ENCODE measurements at places on chromosomes 12 and 14. TPM values are rescaled to one million over a fixed set of nuclear protein-coding genes. Genes with fewer than 3 reads are reported as not detected.

SERPINA9 gene
- total RNA-seq, result not detected

PTPRO gene
- total RNA-seq, result 3.9 TPM

- no peak for DNase-seq
Observed at GRCh38 chr12:5907807-5908206, 37.3 kb downstream of the ANO2 start.

- no peak for DNase-seq
Observed at GRCh38 chr14:94381149-94382030, 7.0 kb downstream of the SERPINA1 start.

GRCh38 chr12:91332302-91332701, 149.7 kb upstream of the DCN start:
- DNase-seq, result no peak

GRCh38 chr12:128903236-128903635, 50.0 kb downstream of the GLT1D1 start:
- no peak for DNase-seq

GRCh38 chr14:69328765-69329164, 68.8 kb downstream of the GALNT16 start:
- peak; percentile 25 for DNase-seq

HSPA2 gene
- total RNA-seq, result 1.7 TPM

CARMIL3 gene
- 0.60 TPM for total RNA-seq

SYNDIG1L gene
- total RNA-seq, result not detected

DNA sequence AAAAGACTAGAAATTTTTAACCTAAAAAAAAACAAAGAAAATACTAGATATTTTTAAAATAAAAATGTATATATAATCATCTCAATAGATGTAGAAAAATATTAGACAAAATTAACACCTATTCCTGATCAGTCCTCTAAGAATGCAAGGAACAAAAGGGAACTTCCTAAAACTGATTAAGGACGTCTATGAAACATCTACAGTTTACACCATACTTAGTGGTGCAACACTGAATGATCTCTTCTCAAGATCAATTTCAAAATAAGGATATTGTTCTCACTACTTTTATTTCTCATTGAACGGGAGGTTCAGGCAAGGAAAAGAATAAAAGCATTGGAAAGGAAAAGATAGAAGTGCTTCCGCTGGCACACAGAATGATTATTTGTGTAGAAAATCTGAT, 16.0 kb downstream of the OLR1 start:
- DNase-seq, result no peak

WASHC3 gene
- 33.0 TPM for total RNA-seq

DNA sequence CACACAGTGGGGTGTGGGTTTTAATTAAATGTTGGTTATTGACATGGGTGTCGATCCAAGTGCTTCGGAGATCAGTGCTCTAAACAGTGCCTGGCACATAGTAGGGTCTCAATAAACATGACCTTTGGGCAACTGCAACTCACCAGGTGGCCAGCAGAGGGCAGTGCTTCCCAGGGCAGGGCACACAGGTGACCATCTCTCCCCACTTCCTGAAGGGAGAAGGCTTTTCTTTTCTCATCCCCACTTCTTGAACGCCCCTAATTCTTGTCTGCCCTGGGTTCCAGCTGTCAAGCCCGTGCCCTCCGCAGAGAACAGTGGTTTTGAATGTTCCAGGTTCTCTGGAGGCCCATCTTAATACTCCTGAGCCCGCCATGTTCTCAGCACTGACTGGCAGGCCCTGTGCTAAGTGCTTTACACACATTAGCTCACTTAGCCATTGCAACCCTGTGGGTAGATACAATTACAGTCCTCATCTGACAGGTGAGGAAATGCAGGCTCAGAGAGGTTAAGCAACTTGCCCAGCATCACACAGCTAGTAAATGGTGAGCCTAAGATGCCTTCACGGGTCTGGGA, 16.3 kb downstream of the RAPGEF3 start:
- no peak for DNase-seq

CYP46A1 gene
- 2.8 TPM for total RNA-seq

IRAK3 gene
- 0.97 TPM for total RNA-seq

SLC10A1 gene
- not detected for total RNA-seq

GRCh38 chr14:45727133-45727532, 474.1 kb upstream of the MIS18BP1 start:
- no peak for DNase-seq

- no peak for DNase-seq
Observed at GRCh38 chr14:33810308-33810707, 140.6 kb downstream of the EGLN3 start.

FOXG1 gene
- total RNA-seq, result not detected

DNA sequence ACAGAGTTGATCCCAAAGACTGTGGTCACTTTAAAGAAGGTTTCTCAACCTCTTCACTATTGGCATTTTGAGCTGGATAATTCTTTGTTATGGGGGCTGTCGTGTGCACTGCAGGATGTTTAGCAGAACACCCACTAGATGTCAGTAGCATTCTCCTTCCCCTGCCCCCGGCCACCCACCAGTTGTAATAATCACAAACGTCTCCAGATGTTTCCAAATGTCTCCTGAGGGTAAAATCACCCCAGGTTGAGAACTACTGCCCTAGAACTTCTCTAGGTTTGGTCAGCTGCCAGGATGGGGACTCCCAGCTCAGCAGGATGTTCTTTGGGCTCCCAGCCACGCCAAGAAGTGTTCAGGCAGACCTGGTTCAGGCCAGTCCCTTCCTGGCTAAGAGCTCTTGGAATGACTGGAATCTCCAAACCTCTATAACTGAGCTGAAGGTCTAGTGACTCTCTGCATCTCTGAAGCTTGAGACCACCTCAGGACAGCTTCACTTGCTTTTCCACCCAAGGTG, 12.5 kb upstream of the AJUBA start:
- no peak for DNase-seq

DNA sequence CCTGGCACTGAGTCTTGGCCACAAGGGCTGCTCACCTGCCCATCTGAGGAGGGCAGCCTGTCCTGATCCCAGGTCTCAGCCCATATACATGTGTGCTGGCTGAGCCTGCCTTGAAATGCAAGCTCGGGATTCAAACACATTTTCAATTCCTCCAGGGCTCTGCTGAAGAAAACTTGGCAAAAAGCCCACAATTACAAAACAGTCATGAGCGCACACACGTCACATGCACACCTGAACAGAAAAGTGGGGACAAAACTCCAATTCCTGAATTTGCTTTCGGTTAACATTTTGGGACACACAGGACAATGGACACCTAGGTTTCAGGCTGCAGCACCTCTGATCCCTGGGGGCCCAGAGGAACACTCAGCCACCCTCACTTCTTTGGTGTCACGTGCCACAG, 113.9 kb downstream of the RBM19 start:
- no peak for DNase-seq

- no peak for DNase-seq
Observed at GRCh38 chr12:11801643-11802042, 152.2 kb downstream of the ETV6 start.

- DNase-seq, result no peak
Observed at GRCh38 chr12:26188127-26188526, 7.2 kb upstream of the SSPN start.
